ENCODE measurements at places on chromosomes 7 and 10. TPM values are rescaled to one million over a fixed set of nuclear protein-coding genes. Genes with fewer than 3 reads are reported as not detected.

Gene HOXA3
- total RNA-seq = 10.7 TPM

Gene ENTPD1
- 46.6 TPM for total RNA-seq

Gene ITIH5
- total RNA-seq = 68.5 TPM

GRCh38 chr10:65818990-65819389, 1106.8 kb upstream of the LRRTM3 start:
- no peaks in the 10 kb centered on the region for H3K4me1 ChIP-seq
- no peak overlapping the region for H3K27ac ChIP-seq
- no peaks in the 10 kb centered on the region for H3K27me3 ChIP-seq
- DNase-seq = no peak

DNA sequence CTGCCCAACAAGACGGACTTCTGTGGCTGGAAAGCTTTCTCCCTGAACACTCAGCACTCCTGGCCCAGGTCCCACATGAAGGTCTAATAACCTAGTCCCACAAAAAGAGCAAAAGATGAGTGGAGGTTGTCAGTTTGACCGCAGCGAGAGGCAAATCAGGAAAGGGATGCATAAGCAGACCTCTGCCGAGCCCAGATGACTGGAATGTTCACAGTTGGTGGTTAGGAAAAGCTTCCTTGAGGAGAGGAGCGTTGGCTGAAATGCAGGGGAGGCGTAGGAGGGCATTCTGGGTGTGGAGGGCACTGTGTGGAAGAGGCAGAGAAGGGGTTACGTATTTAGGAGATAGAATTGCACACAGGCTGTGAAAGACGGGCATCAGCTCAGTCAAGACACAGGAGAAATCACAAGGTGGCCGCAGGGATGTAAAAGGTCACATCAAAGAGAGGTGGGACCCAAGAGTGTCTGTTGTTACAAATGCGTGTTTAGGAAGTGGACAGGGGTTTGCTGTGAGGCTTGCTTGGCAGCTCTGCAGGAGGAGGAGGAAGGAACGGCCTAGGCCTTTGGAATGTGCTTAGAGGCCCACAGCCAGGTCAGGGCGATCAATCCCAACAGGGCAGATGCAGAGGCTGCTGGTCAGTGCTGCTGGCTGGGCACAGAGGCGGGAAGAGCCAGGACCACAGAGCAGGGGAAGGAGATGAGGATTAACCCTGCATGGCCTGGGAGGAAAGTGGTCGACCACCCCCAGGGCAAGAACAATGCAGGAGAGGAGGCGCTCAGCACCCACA, 133.5 kb downstream of the VIPR2 start:
- no peak overlapping the region for H3K27ac ChIP-seq
- no peaks in the 10 kb centered on the region for H3K27me3 ChIP-seq
- peaks cover 9% of the 10 kb centered on the region for H3K4me1 ChIP-seq
- no peaks in the 10 kb centered on the region for H3K36me3 ChIP-seq
- no peak for DNase-seq

GRCh38 chr10:60236869-60237524, 152.7 kb downstream of the ANK3 start:
- no peak overlapping the region for H3K4me3 ChIP-seq
- DNase-seq = peak; percentile 7
- H3K27me3 ChIP-seq = no peaks in the 10 kb centered on the region
- peaks cover 3% of the 10 kb centered on the region for H3K4me1 ChIP-seq
- peak overlapping the region; percentile 40 for H3K27ac ChIP-seq
- H3K36me3 ChIP-seq = no peaks in the 10 kb centered on the region

DNA sequence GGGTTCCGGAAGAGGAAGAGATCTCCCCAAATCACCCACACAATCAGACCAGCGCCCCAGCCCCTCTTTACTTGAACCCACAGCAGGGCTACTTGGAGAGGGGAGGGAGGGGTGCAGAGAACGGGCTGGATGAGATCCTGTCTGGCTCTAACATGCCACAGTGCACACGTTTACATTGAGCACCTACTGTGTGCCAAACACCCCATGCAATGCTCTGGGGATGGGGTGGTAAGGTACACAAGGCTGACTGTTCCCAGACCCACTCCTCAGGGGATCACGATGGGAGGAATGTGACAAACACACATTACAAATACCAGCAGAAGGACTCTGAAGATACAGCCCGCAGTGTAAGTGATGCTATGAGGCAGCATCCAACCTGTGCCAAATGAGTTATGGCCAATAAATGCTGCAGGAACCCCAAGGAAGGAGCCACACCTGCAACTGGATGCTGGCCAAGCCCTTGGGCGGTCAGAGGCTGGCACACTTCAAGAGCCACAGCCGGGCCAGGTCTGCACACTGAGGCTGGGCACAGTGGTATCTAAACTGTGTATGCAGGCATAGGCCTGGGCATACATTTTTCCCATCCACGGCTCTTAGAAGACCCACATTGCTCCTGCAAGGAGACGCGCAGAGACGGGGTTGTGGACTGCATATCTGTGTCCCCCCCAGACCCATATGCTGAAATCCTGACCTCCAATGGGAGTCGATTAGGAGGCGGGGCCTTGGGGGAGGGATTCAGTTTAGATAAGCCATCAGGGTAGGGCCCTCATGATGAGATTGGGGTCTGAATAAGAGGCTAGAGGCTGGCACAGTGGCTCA, 6.4 kb downstream of the SPOCK2 start:
- no peaks in the 10 kb centered on the region for H3K36me3 ChIP-seq
- H3K27me3 ChIP-seq = peaks cover 6% of the 10 kb centered on the region
- DNase-seq = no peak
- H3K4me1 ChIP-seq = no peaks in the 10 kb centered on the region

Data from lung (tissue), 17 donors.